GM04504 (cell line): ENCODE measurements at places on chromosomes 12 and 14.

DNA sequence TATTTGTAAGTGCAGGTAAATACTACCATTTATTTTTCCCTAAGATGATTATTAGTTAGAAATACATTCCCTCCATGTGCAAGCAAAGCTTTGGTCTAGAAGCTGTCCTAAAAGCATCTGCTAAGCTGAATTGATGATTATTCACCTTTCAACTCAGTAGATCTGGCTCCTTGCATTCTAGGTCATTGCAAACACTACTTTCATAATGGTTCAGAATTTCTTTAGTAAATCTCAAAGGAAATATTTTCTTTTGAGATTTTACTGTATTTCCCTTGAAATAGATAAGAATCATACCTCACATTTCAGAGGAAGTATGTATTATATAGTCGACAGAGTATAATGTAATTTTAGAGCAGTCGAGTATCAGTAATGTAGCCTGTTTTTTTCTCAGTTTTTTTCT is 2.4 kb downstream of the ETNK1 start:
- DNase-seq = no peak

- no peak for DNase-seq
Measured at GRCh38 chr12:75041472-75041871, 168.2 kb downstream of the KCNC2 start.

DNA sequence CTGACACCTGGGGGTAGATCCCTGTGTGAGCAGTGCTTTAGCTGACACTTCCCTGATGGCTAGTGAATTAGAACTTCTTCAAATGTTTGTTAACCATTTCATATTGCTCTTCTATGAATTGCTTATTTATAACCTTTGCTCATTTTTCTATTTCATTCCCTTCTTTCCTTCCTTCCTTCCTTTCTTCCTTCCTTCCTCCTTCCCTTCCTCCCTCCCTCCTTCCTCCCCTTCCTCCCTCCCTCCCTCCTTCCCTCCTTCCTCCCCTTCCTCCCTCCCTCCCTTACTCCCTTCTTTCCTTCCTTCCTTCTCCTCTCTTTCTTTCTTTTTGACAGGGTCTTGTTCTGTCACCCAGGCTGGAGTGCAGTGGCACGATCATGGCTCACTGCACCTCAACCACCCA is 23.3 kb upstream of the CEP170B start:
- no peak for DNase-seq

DNA sequence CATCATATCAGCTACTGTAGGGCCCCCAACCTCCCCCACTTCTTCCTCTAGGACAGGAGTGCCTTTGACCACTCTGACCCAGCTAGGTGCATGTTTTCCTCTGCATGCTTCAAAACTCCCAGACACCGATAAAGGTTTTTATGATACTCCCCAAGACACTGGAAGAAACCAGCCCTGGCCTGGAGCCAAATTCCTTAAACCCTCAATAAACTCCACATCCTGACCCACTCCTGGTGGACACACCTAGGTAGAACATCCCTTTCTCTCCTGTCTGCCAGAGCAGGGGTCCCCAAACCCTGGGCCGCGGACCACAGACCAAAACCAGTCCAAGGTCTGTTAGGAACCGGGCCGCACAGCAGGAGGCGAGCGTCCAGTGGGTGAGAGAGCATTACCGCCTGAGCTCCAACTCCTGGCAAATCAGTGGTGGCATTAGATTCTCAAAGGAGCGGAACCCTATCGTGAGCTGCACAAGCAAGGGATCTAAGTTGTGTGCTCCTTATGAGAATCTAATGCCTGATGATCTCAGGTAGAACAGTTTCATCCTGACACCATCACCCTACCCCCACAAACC is 49.6 kb downstream of the NT5DC3 start:
- no peak for DNase-seq

DNA sequence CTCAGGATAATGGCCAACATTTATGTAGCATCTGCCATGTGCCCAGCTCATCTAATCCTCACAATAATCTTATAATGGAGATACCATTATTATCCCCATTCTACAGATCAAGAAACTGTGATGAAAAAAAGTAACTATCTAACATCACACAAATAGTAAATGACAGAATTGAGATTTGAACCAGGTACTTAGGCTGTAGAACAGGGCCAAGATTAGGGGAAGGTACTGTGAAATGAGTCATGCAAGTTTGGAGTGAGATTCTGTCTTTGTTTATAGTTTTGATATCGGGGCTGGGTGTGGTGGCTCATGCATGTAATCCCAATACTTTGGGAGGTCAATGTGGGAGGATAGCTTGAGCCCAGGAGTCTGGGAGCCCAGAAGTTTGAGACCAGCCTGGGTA is 1.3 kb upstream of the GNPTAB start:
- DNase-seq = no peak

DNA sequence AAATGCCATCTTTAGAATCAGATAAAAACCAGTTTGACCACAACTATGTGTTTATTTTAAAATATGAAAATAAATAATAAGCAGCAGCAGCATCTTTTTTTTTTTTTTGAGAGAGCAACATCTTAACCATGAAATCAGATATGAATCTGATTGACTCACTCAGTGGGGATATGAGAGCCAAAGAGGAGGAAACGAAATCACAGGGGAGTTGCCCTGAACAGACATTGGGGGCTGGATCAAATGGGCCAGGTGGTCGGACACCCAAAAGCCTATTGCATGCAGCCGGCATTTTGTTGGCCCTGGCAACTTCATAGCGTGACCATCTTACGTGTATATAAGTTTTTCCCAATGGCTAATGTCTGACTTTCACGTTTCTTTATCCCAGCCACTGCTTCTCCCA is 321.1 kb downstream of the NPAS3 start:
- DNase-seq = no peak

DNA sequence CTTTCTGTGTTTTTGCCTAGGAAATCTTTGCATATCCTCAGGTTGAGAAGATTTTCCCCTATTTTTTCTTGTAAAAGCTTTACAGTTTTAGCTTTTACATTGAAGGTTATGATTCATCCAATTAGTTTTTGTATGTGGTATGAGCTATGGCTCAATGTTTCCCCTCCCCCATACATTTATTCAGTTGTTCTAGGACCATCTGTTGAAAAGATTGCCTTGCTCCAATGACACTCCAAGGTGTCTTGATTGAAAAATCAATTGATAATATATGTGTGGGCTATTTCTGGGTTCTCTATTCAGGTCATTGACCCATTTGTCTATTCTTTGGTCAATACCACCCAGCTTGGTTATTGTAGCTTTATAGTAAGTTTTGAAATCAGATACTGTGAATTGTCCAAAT is 42.6 kb downstream of the LRTM2 start:
- no peak for DNase-seq

- DNase-seq = no peak
Measured at GRCh38 chr14:88264116-88264515, 59.0 kb downstream of the KCNK10 start.

DNA sequence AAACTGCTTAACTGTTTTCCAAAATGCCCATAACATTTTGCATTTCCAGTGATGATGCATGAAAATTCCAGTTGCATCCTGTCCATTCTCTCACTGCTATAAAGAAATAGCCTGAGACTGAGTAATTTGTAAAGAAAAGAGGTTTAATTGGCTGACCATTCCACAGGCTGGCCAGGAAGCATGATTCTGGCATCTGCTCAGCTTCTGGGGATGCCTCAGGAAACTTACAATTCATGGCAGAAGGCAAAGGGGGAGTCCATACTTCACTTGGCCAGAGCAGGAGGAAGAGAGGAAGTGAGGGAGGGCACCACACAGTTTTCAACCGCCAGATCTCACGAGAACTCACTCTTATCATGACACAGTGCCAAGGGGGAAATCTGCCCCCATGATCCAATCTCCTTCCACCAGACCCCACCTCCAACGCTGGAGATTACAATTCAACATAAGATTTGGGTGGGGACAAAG is 18.2 kb upstream of the CLEC2D start:
- DNase-seq = peak; percentile 67

DNA sequence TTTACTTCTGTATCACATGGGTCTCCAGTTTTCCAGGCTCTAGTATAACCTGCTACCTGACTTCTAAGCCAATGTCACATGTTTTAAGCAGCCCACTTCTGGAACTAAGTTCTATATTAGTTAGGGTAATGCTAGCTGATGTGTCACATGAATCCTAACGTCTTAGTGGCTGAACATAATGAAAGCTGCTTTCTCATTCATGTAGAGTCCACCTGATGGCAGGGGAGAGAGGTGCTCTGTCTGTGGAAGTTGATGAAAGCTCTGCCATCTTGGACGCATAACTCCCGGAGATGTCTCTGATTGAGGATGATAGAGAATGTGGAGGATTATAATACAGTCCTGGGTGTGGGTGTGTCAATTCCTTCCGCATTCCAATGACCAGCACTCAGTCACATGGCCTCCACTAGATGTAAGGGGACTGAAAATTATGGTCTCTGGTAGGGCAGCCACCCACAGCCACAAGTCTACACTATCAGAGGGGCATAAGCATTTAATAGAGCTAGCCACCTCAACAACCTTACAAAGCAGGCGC is 234.4 kb upstream of the CRY1 start:
- no peak for DNase-seq
